ENCODE measurements at places on chromosomes 4 and X.

- no peak for DNase-seq
These were observed 216.9 kb upstream of the ETNPPL start for GRCh38 chr4:108979759-108980158.

GRCh38 chrX:108123591-108124366 lies 32.2 kb downstream of the ATG4A start:
- no peak for DNase-seq

- DNase-seq = no peak
These were observed 37.1 kb upstream of the HERC6 start for GRCh38 chr4:88341227-88342192.

DNA sequence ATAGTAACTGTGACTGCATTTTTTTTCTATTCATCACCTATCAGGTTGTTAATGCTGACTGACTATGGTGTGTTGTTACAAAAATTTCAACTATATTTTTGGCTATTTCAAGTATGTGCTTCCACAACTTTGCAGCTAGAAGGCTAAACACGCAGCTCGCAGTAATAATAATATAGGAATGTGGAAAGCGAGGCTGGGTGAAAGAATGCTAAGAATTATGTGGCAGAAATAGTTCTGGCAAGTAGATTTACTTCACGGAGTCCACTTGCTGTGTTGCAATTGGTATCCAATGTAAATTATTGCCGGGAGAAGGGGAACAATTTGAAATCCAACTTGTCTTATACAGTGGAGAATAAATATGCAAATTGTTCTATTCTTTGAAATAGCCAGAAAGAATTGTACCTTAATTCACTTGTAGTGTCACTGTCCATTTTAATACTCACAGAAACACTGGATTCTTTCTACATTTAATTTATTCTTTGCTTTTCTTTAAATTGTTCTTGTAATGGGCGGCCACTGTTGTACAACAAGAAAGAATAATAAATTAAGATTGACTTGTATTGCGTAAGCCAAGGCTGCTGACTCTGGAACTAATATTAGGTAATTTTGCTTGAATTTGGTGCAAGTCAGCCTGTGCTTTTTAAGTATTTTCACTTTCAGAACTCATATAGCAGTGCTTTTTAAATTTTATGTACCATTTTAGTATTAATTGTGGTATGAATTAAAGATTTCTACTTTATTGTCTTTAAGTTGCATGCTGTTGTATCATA lies 154.9 kb downstream of the FRMPD4 start:
- DNase-seq = no peak

- no peak for DNase-seq
These were observed 230.1 kb upstream of the GALNTL6 start for GRCh38 chr4:171582961-171583581.

DNA sequence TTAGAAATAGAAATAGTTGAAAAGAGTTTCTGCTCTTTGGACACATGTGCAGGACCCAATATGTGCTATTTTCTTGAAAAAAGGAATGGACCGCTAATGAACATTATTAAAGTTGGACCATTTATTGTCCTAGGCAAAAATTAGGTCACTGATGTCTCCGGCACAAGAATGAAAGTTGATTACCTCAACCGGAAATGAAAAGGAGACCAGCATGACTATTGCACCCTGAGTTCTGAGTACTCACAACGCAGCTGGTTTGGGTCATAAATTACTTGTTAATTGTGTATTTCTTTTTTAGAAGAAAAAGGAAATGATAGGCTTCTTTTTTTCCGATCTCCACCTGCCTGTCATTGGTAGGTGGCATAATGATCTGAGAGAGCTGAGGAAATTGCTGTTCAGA lies 232.7 kb downstream of the ARHGAP24 start:
- no peak for DNase-seq

DNA sequence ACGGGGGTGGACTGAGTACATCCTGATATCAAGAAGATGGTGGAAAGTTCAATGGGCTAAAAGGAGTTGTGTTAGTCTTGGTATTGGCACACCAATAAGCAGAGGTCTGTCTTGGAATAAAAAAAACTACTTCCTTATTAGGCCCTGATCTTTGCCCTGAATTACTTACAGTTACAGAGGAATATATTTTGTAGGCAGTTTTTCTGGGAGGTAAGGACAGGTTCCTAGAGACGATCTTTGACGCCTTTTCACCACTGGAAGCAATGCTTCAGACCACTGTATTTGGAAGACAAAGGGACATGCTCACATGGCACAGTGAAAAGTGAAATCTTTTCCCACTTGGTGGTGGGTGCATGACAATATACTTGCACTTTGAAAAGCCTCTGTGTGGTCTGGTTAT lies 618 bp upstream of the XK start:
- DNase-seq = peak; percentile 22

- peak; percentile 3 for DNase-seq
These were observed 11.7 kb upstream of the GAGE10 start for GRCh38 chrX:49291615-49292337.

GRCh38 chrX:49183701-49184281 lies 2.4 kb downstream of the PRICKLE3 start:
- no peak for DNase-seq

GRCh38 chr4:15262396-15262795 lies 165.4 kb upstream of the C1QTNF7 start:
- DNase-seq = no peak

- no peak for DNase-seq
These were observed 50.1 kb upstream of the CLNK start for GRCh38 chr4:10734697-10735096.

DNA sequence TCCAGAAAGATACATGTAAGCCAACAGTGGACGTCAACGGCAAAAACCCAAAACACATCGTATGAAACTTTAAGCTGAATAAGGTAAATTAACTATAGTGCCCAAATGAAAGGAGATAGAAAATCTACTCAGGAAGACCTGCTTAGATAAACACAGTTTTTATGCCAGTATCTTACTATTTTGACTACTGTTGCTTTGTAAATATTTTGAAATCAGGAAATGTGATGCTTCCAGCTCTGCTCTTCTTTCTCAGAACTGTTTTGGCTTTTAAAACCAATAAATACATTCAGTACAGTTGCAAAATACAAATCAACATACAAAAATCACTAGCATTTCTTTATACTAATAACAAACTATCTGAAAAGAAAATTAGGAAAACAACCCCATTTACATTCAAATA lies 83.8 kb downstream of the SMARCA5 start:
- no peak for DNase-seq

GRCh38 chrX:112147206-112147605 lies 64.6 kb upstream of the TRPC5 start:
- no peak for DNase-seq

DNA sequence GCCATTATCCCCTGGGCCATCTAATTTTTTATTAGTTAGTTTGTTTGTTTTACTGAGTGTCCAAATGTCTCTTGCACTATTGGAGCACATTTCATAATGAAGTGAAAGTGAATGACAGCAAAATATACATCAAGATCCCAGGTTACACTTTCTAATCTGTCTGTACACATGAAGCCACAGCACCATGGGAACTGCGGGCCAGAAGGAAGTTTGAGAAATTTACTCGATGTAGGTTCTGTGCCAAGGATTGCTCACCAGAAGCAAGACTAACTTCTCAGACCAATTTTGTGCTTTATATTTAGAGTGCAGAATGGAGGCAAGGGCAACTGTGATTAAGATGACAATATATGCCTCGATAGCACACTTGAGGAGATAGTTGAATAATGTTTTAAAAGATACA lies 258.0 kb downstream of the COL25A1 start:
- no peak for DNase-seq

- DNase-seq = no peak
These were observed 74.9 kb upstream of the CBR4 start for GRCh38 chr4:169084954-169085353.

DNA sequence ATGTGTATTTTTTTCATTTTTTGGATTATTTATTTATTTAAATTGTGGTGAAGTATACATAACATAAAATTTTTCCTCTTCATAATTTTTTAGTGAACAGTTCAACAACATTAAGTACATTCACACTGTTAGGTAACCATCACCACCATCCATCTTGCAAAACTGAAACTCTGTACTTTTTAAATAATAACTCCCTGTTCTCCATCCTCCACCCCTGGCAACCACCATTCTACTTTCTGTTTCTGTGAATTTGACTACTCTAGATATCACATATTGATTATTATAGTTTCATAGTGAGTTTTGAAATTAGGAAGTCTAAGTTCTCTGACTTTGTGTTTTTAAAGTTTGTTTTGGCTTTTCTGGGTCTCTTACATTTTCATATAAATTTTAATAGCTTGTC lies 89.3 kb upstream of the STX18 start:
- DNase-seq = no peak

GRCh38 chr4:30295652-30296051 lies 424.5 kb upstream of the PCDH7 start:
- DNase-seq = no peak

DNA sequence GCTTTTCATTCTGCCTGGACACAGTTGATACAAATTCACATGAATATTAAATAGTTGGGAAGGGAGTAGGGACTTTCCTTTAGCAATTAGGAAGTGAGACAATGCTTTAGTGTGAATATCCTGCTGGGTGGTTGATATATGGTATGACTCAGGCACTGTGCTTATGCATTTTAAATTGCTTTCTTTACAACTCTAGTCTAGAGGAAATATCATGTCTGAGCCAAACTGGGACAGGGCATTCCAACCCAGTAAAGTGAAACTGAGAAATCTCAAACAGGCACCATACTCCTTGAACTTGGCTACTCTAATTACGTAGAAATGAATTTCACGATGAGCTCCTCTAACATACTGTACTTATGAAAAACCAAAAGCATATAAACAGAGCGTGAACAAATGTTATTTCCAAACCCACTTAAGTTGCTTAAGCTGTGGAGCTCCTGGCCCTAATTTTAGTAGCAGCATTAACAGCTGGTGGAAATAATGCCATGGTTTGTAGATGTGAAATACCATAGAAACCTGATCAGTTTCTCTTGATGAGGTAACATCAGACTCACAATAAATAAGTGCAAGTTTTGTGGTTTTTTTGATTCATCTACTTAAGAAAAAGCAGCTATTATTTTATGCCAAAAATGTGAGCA lies 242.9 kb upstream of the GK2 start:
- peak; percentile 74 for DNase-seq

DNA sequence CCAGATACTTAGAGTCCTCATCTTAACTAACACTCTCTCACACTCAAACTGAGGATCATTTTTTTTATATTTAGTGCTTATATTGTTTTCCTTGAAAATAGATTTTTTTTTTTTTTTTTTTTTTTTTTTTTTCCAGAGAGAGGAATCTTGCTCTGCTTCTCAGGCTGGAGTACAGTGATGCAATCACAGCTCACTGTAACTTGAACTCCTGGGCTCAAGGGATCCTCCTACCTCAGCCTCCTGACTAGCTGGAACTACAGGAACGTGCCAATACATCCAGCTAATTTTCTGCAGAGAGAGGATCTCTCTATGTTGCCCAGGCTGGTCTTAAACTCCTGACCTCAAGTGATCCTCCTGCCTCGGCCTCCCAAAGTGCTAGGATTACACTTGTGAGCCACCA lies 650.3 kb upstream of the ATOH1 start:
- DNase-seq = no peak

- no peak for DNase-seq
These were observed 880 bp upstream of the ETDC start for GRCh38 chrX:135308345-135308855.

GRCh38 chr4:147782087-147782781 lies 50.3 kb downstream of the ARHGAP10 start:
- no peak for DNase-seq

DNA sequence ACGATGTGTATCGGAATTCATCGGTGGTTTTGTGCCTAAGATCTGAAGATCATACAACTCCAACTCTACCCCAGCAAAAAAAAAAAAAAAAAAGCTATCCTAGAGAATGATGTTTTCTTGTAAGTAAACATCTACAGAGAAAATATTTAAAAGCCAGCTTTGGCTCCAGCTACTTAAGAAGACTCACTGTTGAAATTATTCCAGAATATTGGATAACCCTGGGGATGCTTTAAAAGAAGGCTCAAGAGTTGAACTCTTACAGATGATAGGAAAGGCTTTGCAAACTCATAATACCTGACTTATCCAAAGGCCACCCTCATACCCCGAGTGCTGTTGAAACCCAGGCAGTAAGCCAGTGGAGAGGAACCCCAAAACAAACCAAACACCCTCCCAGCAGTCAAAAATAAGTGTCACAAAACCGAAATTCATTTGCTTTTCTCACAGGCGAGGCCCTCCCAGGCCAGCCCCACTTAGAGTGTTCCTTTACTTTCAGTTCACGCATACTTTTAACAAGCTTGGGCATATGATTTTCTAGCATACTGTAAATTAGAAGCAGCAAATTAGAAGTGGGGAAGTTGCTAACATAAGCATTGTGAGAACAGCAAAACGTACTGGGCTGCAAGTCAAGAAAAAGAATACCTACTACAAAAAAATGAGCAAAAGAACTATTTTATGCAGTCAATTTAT lies 2.7 kb upstream of the AMELX start:
- no peak for DNase-seq

GRCh38 chr4:138666366-138666765 lies 349.2 kb upstream of the NOCT start:
- DNase-seq = peak; percentile 43

DNA sequence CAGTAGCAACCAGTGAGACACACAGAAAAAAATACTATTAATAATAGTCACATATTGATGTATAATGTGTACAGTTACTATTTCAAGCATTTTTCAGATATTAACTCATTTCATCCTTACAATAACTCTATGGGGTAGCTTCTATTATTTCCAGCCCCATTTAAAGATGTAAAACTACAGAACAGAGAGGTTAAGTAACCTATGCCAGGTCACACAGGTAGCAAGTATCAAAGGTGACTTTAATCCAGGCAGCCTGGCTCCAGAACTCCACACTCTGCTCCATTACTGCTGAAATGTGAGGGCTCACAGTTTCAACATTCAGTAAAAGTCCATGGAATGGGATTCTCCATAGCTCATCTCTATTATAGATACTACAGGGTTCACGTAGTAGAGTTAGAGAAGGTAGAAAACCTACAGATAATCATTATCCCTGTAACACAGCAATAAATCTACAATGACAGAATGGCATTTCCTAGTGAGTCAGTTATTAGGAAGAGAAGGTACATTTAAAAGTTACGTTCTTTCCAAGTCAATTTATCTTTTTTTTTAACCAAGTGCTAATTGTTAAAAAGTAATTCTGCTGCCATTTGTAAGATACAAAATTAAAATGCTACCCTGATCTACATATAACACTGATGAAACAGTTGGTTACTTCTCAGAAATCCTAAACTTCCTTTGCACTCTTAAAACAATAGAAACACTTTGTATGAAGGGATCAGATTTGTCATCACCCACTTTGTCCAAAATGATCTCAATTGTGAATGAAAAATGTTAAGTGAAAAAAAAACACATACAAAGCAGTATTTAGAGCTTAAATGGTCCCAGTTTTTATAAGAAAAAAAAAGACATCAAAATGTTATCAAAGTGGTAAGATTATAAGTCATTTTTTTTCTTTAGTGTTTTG lies 18.7 kb downstream of the RELL1 start:
- DNase-seq = no peak
